ENCODE measurements at places on chromosomes 16 and 17.

GRCh38 chr17:66357037-66357436 is 54.6 kb downstream of the PRKCA start:
- DNase-seq = no peak

- no peak for DNase-seq
These were observed 388.4 kb upstream of the CDH11 start for GRCh38 chr16:65510241-65510640.

DNA sequence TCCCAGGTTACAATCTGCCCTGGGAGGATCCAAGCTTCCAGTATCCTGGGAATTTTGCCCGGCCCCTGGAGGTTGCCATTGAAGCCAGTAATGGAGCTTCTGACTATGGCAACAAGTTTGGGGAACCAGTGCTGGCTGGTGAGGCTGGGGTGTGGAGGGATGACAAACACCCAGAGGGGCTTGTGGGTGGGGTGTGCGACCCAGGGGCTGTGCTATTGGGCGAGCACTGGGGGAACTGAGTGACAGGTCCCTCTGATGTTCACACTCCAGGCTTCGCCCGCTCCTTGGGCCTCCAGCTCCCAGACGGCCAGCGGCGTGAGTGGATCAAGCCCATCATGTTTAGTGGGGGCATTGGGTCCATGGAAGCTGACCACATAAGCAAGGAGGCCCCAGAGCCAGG is 8.7 kb downstream of the PFAS start:
- no peak for DNase-seq

- DNase-seq = no peak
These were observed 49.3 kb upstream of the GRIN2A start for GRCh38 chr16:10231563-10231962.

- no peak for DNase-seq
These were observed at the start of gene SCNN1G for GRCh38 chr16:23182679-23183542. SCNN1G (plus strand) TSS chr16:23182745; CDS start chr16:23186272, 3,527 bp downstream.

- DNase-seq = no peak
These were observed 44.0 kb downstream of the CCDC182 start for GRCh38 chr17:57701124-57701523.

GRCh38 chr17:6786618-6787017 is 10.6 kb downstream of the FBXO39 start:
- DNase-seq = no peak

DNA sequence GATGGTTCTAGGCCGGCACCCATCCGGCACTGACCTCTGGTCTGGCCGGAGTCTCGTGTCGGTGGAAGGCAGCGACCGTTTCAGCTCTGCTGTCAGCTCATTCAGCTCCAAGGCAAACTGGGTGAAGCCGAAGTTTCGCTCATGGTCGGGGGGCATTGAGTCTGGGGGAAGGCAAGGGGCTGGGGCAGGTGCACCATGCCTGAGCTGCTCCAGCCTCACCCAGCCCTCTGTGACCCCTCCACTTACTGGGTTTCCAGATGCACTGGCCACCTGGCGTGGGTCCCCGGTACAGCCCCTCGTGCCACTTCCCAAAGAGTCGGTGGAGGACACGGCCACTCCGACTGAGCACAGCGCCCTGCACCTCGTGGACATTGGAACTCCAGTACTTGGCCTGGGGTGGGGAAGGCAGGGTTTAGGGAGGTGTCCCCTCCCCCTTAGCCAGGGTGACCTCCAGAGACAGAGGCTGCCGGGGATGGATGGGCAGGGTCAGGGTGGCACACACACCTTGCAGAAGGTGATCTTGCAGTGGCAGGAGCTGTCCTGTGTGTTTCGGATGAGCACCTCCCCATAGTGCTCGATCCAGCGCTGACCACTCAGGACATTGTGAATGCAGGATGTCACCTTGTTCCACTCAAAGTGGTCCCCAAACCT is 12.6 kb downstream of the OSBPL7 start:
- DNase-seq = no peak

DNA sequence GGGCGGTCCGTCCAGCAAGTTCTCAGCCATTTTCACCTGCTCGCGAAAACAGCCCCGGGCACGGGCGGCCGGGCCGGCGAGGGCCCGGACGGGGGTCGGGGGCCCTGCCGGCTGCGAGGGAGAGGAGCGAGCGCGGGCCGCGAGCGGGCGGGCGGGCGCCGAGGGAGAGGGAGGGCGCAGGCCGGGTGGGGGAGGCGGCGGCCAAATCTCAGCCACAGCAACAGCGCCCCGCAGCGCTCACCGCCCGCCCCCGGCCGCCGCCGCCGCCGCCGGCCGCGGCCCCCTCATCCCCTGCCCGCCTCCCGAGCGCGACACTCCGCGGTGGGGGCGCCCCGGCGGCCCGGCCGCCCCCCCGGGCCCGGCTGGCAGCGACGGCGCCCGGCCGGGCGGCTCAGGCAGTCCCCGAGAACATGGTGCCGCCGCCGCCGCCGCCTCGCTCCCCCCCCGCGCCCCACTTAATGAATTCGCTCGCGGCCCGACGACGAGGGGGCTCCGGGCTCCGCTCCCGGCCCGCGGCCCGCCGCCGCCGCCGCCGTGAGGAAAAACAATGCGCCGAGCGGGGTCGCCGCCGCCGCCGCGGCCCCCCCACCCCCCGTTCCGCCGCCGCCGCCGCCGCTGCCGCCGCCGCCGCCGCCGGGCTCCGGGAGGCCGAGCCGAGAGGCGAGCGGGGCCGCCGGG is 487 bp downstream of the CREBBP start:
- DNase-seq = peak; percentile 63

- no peak for DNase-seq
These were observed 52.6 kb upstream of the CRISPLD2 start for GRCh38 chr16:84766978-84767773.

DNA sequence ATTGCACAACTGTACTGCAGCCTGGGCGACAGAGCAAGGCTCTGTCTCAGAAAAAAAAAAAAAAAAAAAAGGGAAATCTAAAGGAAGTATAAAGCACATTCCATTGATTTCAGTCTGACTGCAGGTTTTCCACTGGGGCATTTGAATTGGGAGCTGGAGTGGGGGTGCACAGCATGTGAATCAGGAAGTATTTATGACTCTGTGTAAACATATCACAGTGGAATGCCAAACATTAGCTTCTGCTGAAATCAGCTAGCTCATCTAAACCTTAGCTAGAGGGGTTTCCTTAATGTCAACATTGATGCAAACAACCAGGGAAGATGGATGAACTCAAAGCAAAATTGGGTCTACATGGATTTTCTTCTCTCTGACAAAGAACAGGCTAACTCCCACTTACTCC is 641.0 kb upstream of the EEF2KMT start:
- DNase-seq = no peak

- DNase-seq = no peak
These were observed 65.4 kb downstream of the MRC2 start for GRCh38 chr17:62692721-62693431.
